Activated T-helper 1 cell treated with anti-CD3 and anti-CD28 coated beads, Interleukin-12 subunit alpha, Interleukin-12 subunit beta, Interleukin-2, Interleukin-4 antibody, amounts not matched to agents 30 ng/mL and 10 ng/mL and 1 ng/mL, durations not matched to agents 14 hours and 24 hours and 36 hours (primary cell): ENCODE measurements at places on chromosomes 1 and 21.
A peak's percentile ranks its signal among the peaks of the same experiment; 100 is the strongest.

GRCh38 chr1:209190591-209191261, 392.8 kb upstream of the CAMK1G start:
- DNase-seq = no peak

DNA sequence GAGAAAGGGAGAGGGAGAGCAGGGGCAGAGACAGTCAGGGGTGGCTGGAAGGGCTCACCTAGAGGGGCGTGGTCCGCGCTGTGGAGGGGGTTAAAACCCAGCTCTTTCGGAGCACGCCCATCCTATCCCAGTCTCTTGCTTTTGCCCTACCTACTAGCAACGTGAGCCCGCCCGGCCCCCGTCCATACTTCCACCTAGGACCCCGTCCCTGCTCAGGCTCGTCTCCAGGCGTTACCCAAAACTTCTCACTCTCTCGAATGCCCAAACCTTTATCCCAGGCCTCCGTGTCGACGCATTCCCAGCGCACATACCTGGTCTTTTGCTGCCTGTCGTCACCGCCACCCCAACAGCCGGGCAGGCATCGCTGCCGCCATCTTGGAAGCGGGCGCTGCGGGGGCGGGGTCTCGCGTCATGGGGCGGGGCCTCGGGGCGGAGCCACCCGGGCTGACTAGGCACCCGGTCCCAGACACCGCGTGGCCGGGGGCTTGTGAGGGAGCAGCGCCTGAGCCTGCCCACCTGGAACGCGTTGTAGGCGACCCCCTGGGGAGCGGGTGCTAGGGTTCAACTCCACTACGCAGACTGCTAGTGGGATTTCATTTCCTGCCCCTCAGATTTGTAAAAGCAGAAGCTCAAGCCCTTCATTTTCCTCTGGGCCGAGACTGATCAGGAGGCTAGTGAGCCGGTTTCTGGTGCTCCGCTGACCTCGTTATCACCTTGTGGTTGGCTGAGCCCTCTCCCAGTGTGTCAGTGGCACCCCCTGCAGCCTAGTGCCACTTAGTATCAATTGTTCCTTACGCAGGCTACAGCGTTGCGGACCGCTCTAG, at the start of gene B4GALT3:
B4GALT3 (minus strand) TSS at position 396 of the 824 bp plus-strand sequence. CDS start 1,447 bp downstream, outside the sequence.
- DNase-seq = peak; percentile 91

GRCh38 chr1:63148825-63149645, 173.3 kb upstream of the FOXD3 start:
- no peak for DNase-seq

- DNase-seq = no peak
Measured at GRCh38 chr21:46319186-46319585, 4.5 kb downstream of the C21orf58 start.

DNA sequence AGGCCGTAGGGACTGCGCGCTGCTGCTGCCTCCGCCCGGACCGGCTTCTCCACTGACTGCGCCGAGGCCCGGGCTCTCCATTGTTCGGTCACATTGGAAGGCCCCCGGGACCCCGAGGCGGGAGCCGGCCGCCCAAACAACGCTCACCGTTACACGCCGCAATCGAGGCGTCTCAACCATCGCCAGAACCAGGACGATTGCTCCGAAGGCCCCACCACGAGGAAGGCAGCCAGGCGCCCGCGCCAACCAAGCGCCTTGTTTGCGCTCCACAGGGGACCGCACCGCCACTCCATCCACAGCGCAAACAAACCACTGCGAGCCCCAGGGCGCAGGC, 595 bp downstream of the GLUL start:
- DNase-seq = no peak

DNA sequence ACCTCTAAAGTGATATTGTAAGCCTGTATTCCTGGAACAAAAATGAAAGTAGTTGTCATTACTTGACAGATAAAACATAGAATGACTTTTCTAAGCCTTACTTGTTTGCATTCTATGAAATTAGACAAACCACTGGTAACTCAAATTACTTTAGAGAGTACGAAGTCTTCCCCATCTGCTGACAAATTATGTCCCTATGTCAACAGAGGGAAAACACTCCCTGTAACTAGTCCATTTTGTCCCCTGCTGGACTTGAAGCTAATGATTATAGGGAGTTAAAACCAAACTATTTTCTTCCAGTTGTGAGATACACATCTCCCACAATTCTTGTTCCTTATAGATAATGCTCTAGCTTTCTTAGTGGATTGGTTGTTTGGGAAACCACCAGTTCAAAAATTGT, 39.6 kb downstream of the GREM2 start:
- no peak for DNase-seq

DNA sequence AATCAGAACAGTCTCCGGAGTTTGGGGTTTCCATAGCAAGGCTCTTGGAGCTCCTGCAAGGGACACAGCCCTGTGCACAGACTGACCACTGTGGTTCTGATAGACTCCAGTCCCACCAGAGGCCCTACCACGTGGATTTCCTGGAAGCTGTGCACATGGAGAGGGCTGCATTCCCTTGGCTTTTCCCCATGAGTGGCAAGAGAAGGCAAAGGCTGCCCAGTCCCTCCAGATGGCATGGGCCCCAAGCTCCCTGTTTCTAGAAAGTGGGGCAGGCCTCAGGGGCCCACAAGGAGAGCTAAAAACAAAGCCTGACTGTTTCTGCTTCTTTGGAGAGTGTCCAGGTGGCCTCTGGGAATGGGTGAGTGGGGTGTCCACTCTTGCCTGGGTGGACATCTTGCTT, 87.5 kb downstream of the DDX20 start:
- no peak for DNase-seq

DNA sequence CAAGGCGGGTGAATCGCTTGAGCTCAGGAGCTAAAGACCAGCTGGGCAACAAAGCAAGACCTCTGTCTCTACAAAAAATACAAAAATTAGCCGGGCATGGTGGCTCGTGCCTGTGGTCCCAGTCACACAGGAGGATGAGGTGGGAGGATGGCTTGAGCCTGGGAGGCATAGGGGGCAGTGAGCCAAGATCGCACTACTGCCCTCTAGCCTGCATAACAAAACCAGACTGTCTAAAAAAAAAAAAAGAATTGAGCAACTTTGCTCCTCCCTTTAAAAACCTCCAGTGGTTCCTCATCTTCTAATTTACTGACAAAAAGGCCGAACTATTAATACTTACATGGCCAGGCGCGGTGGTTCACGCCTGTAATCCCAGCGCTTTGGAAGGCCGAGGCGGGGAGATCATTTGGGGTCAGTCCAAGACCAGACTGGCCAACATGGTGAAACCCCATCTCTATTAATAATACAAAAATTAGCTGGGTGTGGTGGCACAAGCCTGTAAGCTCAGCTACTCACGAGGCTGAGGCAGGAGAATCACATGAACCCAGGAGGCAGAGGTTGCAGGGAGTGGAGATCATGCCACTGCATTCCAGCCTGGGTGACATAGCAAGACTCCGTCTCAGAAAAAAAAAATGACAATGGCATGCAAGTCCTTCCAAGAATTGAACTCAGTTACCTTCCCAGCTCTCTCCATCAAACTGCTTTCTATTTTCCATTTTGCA, 4.4 kb downstream of the ACBD3 start:
- no peak for DNase-seq

- no peak for DNase-seq
Measured at GRCh38 chr1:90336552-90337324, 341.8 kb downstream of the ZNF326 start.

DNA sequence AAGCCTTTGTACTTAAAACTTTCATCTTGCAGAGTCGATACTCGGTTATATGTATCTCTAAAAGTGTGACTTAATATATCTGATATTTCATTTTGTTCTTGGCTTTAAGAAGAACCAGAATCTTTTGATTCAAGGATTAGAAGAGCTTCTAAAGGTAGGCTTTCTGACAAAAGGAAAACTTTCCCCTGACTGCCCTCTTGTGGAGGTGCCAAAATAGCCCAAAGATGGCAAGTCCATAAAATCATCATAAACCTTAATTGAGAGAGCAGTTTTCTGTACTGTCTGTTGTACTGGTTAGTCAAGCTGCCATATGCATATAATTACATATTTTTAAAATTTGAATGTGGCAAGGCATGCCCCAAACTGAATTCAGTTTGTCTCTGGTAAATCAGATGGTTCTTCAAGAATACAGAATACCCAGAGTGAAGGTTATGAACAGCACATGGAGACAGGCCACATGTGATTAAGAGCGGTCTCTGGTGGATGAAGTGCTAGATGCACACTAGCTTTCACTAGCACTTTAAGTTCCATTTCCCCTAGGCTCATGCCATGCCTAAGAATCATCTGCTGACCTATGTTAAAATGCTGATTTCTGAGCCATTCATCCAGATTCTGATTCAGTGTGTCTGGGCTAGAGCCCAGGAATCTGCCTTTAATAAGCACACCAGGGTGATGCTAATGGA, 27.7 kb upstream of the ELAVL4 start:
- no peak for DNase-seq

GRCh38 chr1:244735404-244735803, 82.5 kb downstream of the DESI2 start:
- no peak for DNase-seq
